Endothelial cell of umbilical vein (primary cell): ENCODE measurements at places on chromosomes 13 and 19.

DNA sequence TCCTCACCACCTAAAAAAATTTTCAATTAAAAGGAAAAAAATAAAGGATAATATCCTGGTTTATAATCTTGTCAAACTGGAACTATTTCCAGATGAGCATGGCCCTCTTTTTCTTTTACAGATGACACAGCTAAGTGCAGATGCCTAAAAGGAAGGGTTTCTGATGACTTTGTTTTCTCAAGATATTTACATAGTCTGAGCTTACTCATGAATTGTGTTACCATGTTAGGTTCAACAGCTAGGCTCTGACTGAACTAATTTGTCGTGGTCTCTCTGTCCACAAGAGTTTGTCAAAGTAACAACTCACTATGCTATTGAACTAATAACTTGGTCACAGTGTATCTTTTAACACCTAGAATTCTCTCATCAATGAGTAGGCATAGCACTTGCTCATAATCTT lies 780.8 kb downstream of the GPC5 start:
- H3K4me3 ChIP-seq, result no peak overlapping the region
- no peak for DNase-seq
- H3K4me1 ChIP-seq, result no peaks in the 10 kb centered on the region
- no peaks in the 10 kb centered on the region for H3K36me3 ChIP-seq
- no peak overlapping the region for H3K27ac ChIP-seq

DNA sequence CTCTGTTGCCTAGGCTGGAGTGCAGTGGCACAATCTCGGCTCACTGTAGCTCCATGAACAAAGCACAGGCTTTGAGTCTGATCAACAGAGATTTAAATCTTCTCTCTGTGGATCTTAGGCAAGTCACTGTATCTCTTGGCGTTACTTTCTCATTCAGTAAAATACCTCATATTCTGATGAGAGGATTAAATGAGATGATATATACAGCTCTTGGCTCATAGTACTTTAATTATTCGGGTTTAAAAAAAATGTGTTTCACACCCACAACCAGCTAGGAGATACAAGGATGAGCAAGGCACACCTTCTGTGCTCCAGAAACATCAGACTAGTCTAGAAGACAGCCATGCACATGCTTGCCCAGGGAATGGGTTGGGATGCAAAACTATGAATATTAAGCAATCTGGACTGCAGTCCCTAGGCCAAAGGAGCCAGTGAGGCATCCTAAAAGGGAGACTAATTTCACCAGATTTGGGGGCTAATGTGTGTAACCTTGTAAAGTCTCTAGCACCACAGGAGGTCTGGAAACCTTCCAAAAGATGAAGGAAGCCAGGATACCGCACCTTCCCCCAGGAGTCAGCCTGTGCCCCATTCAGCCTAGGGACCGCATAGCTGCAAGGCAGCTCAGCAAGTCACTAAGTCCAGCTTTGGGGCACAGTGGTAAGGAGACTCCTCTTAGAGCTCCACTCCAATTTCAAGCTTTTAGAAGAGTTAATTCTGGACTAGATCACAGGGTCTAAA lies 2.5 kb downstream of the VPS36 start:
- no peaks in the 10 kb centered on the region for H3K36me3 ChIP-seq
- peaks cover 20% of the 10 kb centered on the region for H3K4me1 ChIP-seq
- no peak for DNase-seq
- H3K27ac ChIP-seq, result no peak overlapping the region
- peak overlapping the region; percentile 99 for H3K4me3 ChIP-seq

- H3K4me3 ChIP-seq, result no peak overlapping the region
- DNase-seq, result peak; percentile 66
- H3K4me1 ChIP-seq, result peaks cover 15% of the 10 kb centered on the region
- H3K27ac ChIP-seq, result no peak overlapping the region
- no peaks in the 10 kb centered on the region for H3K36me3 ChIP-seq
These were observed 30.0 kb upstream of the TPT1 start for GRCh38 chr13:45370922-45371406.

DNA sequence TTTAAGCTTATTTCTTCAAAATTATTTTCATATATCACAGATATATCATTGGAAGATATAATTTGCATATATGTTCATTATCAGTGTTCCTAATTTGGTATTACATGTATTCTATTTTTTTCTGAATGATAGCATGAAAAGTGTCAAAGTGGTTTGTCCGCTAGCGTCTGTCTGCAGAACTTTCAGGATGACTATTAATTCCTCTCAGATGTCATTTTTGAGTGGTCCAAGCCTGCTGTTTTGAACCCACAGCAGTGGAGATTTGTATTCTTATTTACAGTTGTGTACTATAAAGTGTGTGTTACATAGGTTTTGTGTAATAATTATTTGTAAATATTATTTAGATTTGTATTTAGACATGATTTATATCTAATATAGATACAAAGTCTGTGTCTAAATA lies 8.5 kb downstream of the UTP14C start:
- H3K4me1 ChIP-seq, result no peaks in the 10 kb centered on the region
- no peaks in the 10 kb centered on the region for H3K27me3 ChIP-seq
- H3K36me3 ChIP-seq, result no peaks in the 10 kb centered on the region

GRCh38 chr13:26786651-26787295 lies 26.2 kb upstream of the GPR12 start:
- no peak for DNase-seq
- no peaks in the 10 kb centered on the region for H3K27me3 ChIP-seq
- H3K4me1 ChIP-seq, result no peaks in the 10 kb centered on the region
- H3K4me3 ChIP-seq, result no peak overlapping the region
- no peak overlapping the region for H3K27ac ChIP-seq

DNA sequence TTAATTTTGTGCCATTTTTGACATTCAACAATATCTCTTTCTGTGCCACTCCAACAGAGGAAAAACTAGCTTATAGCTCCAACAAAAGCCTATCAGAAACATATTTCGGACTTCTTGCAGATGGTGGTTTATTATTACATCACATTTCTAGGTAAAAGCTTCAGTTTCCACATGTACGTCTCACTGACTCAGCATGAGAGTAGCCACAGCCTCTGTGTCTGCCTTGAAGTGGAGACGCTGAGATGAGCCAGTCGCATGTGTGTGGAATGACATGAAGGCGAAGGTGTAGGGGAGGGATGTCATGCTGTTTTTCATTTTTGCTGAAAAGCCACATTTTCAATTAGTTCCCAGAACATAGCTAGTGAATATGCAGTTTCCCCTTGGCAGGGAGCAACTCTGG lies 598.6 kb downstream of the EFNB2 start:
- no peaks in the 10 kb centered on the region for H3K36me3 ChIP-seq
- no peaks in the 10 kb centered on the region for H3K27me3 ChIP-seq
- H3K27ac ChIP-seq, result no peak overlapping the region
- no peaks in the 10 kb centered on the region for H3K4me1 ChIP-seq

GRCh38 chr13:48644141-48644540 lies 9.6 kb upstream of the CYSLTR2 start:
- H3K4me1 ChIP-seq, result no peaks in the 10 kb centered on the region
- H3K27me3 ChIP-seq, result no peaks in the 10 kb centered on the region
- DNase-seq, result no peak

GRCh38 chr19:44620667-44621066 lies 7.3 kb downstream of the IGSF23 start:
- H3K27ac ChIP-seq, result no peak overlapping the region
- no peaks in the 10 kb centered on the region for H3K27me3 ChIP-seq
- no peak overlapping the region for H3K4me3 ChIP-seq
- H3K36me3 ChIP-seq, result no peaks in the 10 kb centered on the region
- no peak for DNase-seq

DNA sequence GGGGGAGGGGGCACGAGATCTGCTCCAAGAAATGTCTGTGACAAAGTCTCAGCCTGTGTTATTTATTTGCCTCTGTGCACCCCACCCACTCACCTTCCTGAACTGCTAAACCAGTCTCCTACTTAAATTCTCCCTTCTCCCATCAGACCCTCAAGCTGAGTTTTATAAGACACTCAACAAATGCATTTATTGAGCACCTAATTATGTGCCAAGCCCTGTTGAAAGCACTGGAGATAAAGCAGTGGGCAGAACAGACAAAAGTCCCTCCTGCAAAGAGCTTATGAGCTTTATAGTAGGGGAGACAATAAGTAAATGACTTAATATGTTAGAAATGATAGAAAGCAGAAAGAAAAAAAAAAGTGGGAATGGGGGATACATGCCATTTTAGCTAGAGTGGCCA lies 3.4 kb upstream of the FAM98C start:
- DNase-seq, result no peak
- H3K27ac ChIP-seq, result no peak overlapping the region
- no peaks in the 10 kb centered on the region for H3K27me3 ChIP-seq

- DNase-seq, result no peak
- no peaks in the 10 kb centered on the region for H3K36me3 ChIP-seq
- no peak overlapping the region for H3K4me3 ChIP-seq
- no peak overlapping the region for H3K27ac ChIP-seq
- no peaks in the 10 kb centered on the region for H3K4me1 ChIP-seq
These were observed 204.1 kb downstream of the KATNAL1 start for GRCh38 chr13:30103161-30103840.

DNA sequence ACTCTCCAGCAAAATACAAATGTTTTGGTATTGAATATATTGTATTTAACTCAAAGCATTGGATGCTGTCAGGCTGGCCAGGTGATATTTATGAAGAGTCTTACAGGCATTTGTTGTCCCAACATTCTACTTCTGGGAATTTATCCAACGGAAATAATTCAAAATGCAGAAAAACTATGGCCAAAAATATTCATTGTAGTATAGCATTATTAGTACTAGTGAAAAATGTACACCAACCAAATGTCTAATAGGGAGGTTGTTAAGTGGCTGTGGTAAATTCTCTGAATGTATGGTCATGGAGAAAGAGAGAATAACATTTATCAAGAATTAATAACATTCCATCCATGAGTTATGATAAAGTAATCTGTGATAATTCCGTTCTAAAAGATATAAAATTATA lies 38.6 kb upstream of the GAS6 start:
- no peak overlapping the region for H3K27ac ChIP-seq
- no peaks in the 10 kb centered on the region for H3K36me3 ChIP-seq
- H3K4me3 ChIP-seq, result no peak overlapping the region
- DNase-seq, result no peak
- peaks cover 5% of the 10 kb centered on the region for H3K4me1 ChIP-seq
- no peaks in the 10 kb centered on the region for H3K27me3 ChIP-seq

- H3K4me3 ChIP-seq, result no peak overlapping the region
- H3K27ac ChIP-seq, result no peak overlapping the region
- H3K27me3 ChIP-seq, result no peaks in the 10 kb centered on the region
- no peaks in the 10 kb centered on the region for H3K4me1 ChIP-seq
- no peaks in the 10 kb centered on the region for H3K36me3 ChIP-seq
These were observed 9.4 kb upstream of the DPY19L3 start for GRCh38 chr19:32396046-32396652.

DNA sequence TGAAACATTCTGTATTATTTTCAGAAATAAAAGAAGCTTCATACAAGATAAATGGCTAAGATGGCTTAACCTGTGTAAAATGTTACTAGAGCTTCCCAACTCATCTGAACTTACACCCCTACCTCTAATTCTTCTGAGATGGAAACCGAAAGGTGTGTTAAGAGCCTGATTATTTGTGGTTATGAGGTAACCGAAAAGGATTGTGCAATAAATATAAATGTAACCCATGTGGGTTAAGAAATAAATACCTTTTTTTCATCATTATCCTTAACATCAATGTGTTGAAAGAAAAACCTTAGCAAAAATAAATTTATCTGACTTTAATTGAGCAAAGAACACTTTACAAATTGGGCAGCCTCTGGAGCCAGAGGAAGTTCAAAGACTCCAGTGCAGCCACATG lies 961.8 kb upstream of the SPRY2 start:
- DNase-seq, result no peak
- H3K4me3 ChIP-seq, result no peak overlapping the region
- H3K4me1 ChIP-seq, result no peaks in the 10 kb centered on the region
- no peak overlapping the region for H3K27ac ChIP-seq
- H3K27me3 ChIP-seq, result no peaks in the 10 kb centered on the region
- H3K36me3 ChIP-seq, result no peaks in the 10 kb centered on the region

- no peaks in the 10 kb centered on the region for H3K36me3 ChIP-seq
- no peak for DNase-seq
- H3K4me1 ChIP-seq, result no peaks in the 10 kb centered on the region
- H3K27ac ChIP-seq, result no peak overlapping the region
- peaks cover 15% of the 10 kb centered on the region for H3K27me3 ChIP-seq
These were observed 97.6 kb downstream of the ZIC5 start for GRCh38 chr13:99873832-99874430.

GRCh38 chr19:2761876-2762782 lies 20.9 kb downstream of the SGTA start:
- no peak overlapping the region for H3K27ac ChIP-seq
- DNase-seq, result no peak
- H3K36me3 ChIP-seq, result peaks cover 6% of the 10 kb centered on the region
- no peaks in the 10 kb centered on the region for H3K27me3 ChIP-seq
- no peak overlapping the region for H3K4me3 ChIP-seq
- H3K4me1 ChIP-seq, result no peaks in the 10 kb centered on the region

GRCh38 chr19:52494518-52494917 lies 33.0 kb upstream of the ZNF808 start:
- H3K4me1 ChIP-seq, result no peaks in the 10 kb centered on the region
- H3K4me3 ChIP-seq, result no peak overlapping the region
- DNase-seq, result no peak
- no peaks in the 10 kb centered on the region for H3K27me3 ChIP-seq
- no peaks in the 10 kb centered on the region for H3K36me3 ChIP-seq

DNA sequence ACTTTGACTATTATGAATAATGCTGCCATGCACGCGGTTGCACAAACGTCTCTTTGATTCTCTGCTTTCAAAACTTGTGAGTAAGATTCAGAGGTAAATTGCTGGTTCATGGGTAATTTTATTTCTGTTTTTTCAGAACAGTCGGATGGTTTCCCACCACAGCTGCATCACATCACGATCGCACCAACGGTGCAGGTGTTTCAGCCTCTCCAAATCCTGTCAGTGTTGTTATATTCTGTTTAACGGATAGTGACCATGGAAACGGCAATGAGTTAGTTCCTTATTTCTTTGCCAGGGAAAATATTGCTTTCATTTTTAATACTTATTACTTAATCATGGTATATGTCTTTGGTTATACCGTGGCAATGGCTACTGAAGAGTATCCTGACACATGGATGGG lies 19.1 kb upstream of the ZNF835 start:
- H3K4me3 ChIP-seq, result no peak overlapping the region
- DNase-seq, result no peak
- no peaks in the 10 kb centered on the region for H3K36me3 ChIP-seq
- H3K4me1 ChIP-seq, result no peaks in the 10 kb centered on the region
- H3K27me3 ChIP-seq, result no peaks in the 10 kb centered on the region
- H3K27ac ChIP-seq, result no peak overlapping the region

- H3K4me1 ChIP-seq, result no peaks in the 10 kb centered on the region
- no peak for DNase-seq
- no peak overlapping the region for H3K27ac ChIP-seq
- H3K4me3 ChIP-seq, result no peak overlapping the region
- H3K27me3 ChIP-seq, result no peaks in the 10 kb centered on the region
These were observed 29.8 kb upstream of the IL17D start for GRCh38 chr13:20673715-20674114.

DNA sequence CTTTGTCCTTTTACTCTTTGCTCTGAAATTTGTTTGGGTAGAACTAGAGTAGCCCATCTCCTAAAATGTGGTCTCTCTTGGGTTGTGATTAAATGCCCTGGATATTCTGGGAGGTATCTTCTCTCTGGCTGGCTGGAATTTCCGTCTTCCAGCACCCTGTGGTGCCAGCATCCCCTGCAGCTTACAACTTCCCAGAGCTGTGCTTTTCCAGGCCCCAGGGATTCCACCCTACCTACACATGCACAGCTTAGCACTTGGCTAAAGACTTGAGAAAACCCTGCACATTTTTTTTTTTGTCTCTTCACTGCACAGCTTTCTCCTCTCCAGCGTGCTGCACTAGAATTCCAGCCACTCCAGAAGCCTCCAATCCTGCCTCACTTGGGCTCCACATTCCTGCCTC lies 334.7 kb downstream of the IRS2 start:
- H3K4me3 ChIP-seq, result no peak overlapping the region
- H3K27ac ChIP-seq, result no peak overlapping the region
